ENCODE measurements at places on chromosomes 5 and 9. TPM values are rescaled to one million over a fixed set of nuclear protein-coding genes. Genes with fewer than 3 reads are reported as not detected.

Gene SLC36A2
- not detected for total RNA-seq

Gene CCDC192
- not detected for total RNA-seq

- DNase-seq, result no peak
These were observed 16.8 kb downstream of the CTXN3 start for GRCh38 chr5:127665641-127666040.

- DNase-seq, result no peak
These were observed 83.4 kb upstream of the PCA3 start for GRCh38 chr9:76680716-76681425.

- DNase-seq, result peak; percentile 73
These were observed 320.8 kb downstream of the CCDC171 start for GRCh38 chr9:15873573-15874177.

Gene FBXL7
- total RNA-seq, result 23.1 TPM

DNA sequence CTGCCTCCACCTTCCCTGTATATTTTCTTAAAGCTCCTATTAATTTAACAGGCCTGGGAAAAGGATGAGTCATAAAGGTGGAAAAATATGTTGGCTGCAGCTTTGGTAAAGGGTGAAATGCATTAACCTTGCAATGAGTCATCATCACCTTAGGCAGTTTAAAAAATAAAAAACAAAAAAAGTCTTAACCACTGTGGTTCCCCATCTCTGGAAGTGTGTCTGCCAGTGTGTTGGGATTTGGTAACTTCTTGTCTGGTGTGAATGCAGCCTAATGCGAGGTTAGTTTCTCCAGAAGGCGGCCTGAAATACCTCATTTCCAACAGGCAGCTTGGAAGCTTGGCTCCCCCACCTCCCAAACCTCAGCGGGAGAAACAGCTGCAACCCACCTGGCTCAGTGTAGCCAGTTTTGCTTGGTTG, 265.3 kb upstream of the GAS1 start:
- DNase-seq, result no peak

DNA sequence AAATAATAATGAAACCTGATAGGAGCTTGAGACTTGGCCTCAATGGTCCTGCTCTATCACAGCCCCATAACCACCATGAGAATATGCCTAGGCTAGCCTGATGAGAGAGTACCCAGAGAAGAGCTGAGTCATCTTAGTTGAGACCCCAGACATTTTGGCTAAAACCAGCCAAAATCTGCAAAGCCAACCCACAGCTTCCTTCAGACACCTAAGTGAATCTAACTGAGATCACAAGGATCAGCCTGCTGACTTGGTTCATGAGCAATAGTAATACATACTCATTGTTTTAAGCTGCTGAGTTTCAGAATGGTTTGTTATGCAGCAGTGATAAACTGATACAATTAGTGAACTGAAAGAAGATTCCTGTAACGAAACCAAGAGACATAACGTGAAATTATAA, 473.7 kb upstream of the PTGER4 start:
- DNase-seq, result no peak

Gene GDF9
- total RNA-seq, result not detected

Gene CDKN2A
- 1.0 TPM for total RNA-seq

DNA sequence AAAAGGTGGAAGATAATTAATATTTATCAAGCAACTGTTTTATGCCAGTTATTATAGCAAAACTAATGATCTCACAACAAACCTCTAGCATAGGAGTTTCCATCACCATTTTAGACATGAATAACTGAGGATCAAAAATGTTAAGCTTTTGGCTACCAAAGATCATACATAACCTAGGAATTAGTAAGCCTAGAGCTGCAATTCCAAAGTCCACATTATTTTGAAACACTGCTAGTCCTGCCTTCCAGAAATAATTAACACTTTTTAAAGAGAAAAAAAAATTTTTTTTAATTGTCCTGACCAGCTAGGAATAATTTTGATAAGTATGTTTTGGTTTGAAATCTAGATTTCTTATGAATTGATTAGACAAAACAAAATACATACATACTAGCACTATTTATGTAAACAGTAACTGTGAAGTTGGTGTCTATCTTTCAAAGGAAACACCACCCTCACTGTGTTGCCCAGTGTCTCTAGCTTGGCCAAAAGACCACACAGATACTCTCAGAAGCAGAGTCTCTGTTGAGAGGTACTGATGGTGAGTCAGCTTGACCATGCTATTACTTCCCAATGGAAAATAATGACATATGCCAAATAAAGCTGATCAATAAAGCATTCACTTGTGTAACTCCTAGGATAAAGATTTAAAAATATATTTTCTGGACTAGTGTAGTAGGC, 422.4 kb downstream of the CCDC171 start:
- no peak for DNase-seq

DNA sequence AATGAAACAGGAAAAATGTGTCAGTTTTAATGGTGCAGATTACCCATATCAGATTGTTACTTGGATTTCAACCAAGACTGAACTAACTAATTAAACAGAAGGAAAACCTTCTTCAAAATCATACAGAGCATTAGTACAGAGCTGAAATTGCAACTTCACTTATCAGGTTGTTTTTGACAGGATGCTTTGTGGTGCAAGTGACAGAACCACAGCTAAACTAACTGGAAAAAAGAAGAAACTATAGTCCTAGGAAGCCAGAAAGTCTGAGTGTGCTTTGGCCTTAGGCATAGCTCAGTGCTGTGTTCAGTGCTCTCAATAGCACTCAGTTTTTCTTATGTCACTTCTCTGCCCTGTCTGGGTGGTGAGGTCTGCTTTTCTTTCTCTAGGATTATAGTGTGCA, 267.4 kb downstream of the CHSY3 start:
- DNase-seq, result no peak

GRCh38 chr9:5563886-5564285, 53.6 kb downstream of the PDCD1LG2 start:
- no peak for DNase-seq

Gene UGT3A2
- not detected for total RNA-seq

GRCh38 chr5:16260000-16260399, 80.4 kb upstream of the MARCHF11 start:
- no peak for DNase-seq

Gene CD274
- total RNA-seq, result 17.7 TPM

DNA sequence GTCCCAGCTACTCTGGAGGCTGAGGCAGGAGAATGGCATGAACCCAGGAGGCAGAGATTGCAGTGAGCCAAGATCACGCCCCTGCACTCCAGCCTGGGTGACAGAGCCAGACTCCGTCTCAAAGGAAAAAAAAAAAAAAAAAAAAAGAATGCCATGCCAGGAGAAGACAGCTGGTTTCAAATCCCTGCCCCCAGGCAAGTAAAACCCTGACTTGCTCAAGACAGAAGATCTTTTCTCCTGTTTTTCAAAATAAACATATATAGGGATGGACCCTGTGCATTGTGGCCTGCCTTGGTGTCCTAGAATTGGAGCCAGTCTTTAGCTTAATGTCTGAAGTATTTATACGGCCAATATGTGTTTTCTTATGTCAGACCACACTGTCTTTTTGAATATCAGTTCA, 177.1 kb downstream of the NR3C1 start:
- no peak for DNase-seq

Gene GNG10
- total RNA-seq, result 72.0 TPM

Gene PROB1
- 6.1 TPM for total RNA-seq

- no peak for DNase-seq
These were observed 213.9 kb downstream of the BNC2 start for GRCh38 chr9:16656432-16657169.

- peak; percentile 67 for DNase-seq
These were observed 211.3 kb upstream of the IRX4 start for GRCh38 chr5:2093859-2094615.

GRCh38 chr5:177373806-177374205, 10.4 kb upstream of the SLC34A1 start:
- DNase-seq, result no peak

- DNase-seq, result no peak
These were observed 7.6 kb downstream of the IL9 start for GRCh38 chr5:135887881-135888614.

Gene GARIN3
- total RNA-seq, result not detected

- no peak for DNase-seq
These were observed 100.6 kb upstream of the IER5L start for GRCh38 chr9:129278391-129279237.

GRCh38 chr9:65458992-65459391, 174.0 kb upstream of the FOXD4L5 start:
- DNase-seq, result no peak

DNA sequence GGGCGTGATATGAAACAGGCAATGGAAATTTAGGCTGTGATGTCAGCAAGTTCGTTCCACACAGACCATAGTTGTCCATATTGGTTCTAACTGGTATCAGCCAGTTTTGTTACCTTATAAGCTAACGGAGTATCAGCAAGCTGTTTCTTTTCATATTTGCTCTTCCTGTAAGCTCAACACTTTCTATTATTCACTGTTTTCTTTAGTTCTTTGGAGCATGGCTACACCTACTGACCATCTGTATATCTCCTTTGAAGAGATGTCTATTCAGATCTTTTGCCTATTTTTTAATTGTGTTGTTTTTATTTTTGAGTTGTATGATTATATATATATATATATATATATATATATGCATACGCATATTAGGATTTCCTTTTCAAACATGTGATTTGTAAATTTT, 1057.2 kb upstream of the CDH10 start:
- no peak for DNase-seq

GRCh38 chr9:68631811-68632210, 73.2 kb upstream of the PIP5K1B start:
- no peak for DNase-seq

Gene C1QTNF2
- 0.28 TPM for total RNA-seq

DNA sequence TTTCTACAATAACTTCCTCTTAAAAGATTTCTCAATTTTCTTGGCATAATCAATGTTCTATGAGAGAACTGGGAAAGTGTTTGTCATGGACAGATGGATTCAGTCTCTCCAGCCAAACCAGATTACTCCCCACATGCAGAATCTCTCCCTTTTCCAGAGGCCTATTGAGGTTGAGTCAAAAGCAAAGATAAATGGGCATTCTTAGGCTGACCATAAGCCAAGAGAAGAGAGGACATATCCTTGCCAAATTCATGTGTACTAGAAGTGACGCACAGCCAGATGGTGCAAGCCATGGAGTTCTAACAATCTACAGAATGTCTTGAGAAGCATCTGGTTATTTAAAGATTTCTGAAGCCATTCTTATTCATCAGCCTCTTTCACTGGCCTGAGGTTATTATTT, 2115.0 kb downstream of the MAT2B start:
- no peak for DNase-seq

Gene ST6GALNAC6
- total RNA-seq, result 44.8 TPM

DNA sequence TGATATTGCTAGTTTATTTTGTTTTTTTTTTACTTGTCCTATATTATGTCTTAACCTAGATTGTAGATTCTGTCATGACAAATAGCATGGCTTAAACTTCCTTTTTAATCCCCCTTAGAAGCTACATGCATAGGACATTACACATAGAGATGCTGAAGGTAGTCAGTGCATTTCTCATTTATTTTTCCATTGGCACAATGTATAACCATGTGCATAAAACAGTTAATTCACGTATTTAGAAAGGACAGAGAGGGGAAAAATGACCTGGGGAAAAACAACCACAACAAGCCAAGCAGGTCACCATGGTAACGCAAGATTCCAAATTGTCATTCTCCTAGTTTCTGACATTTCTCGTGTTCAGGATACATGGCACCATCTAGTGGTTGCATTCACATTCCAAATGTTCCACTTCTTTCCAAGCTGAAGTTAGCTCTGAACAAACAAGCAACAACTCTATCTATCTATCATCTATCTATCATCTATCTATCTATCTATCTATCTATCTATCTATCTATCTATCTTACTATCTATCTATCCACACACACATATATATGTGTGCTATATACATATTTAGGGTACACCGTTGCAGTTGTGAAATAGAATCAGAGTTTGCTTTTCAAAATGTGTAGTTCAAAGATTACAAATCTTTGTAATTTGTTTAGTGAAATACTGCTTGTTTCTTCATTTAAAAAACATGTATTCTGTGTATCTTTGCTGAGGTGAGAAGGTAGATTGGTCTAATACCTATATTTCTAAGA, 487.2 kb upstream of the ST8SIA4 start:
- peak; percentile 73 for DNase-seq

Gene SPINK7
- not detected for total RNA-seq

DNA sequence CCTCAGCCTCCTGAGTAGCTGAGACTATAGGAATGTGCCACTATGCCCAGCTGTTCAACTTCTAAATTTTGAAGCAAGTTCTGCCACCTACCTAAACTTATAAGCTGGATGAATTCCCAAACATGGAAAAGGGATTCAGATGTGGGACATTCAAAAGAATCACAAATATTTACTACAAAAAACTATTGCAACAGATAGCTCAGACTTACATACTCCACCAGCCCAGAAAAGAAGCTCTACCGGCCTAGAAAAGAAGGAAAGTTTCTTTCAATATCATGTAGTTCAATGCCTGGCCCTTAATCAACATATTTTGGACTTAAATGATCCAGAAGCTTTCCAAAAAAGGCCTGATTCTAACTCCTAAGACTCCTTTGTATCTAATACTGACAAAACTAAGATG, 23.8 kb downstream of the SH3RF2 start:
- DNase-seq, result no peak

DNA sequence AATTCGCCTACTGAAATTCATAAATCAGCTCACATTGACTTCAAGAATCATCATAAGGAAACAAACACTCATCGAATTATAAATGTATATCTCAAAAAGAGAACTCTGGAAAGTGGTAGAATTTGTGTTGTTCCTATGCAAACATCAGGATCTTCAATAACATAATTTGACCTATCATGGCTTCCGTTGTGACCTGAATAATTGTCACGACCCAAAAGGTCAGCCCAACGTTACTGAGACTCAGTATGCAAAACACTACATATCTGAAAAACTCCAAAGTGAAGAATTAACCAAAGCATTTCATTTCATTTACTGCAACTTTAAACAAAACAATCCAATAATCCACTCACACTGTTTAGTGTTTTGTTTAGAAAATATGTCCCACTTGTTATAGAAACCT, 1.2 kb downstream of the RAPGEF6 start:
- peak; percentile 6 for DNase-seq
